Aorta (tissue), 5 donors: ENCODE measurements at places on chromosomes 3 and 15. TPM values are rescaled to one million over a fixed set of nuclear protein-coding genes. Genes with fewer than 3 reads are reported as not detected.
A peak's percentile ranks its signal among the peaks of the same experiment; 100 is the strongest.

GRCh38 chr3:124772081-124772831 lies 42.0 kb downstream of the UMPS start:
- DNase-seq: peak; percentile 58

- no peak for DNase-seq
Measured at GRCh38 chr15:100686021-100686724, 83.8 kb downstream of the ASB7 start.

The LRRC49 gene
- total RNA-seq: 15.2 TPM

DNA sequence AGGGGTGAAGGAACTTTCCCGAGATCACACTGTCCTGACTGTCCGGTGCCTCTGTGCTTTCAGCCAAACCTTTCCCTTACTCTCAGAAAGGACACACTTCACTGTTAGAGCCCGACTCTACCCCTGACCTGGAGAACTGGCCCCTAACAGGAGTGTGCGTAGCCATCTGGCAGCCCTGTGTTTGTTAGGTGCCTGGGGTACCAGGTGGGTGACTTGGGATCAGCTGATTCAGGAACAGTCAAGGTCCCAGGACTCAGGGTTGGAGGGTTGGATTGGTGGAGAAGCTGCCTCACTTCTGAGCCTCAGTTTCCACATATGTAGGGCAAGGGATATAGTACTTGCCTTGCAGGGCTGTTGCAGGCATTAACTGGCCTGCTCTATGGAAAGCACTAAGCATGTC lies 98.3 kb upstream of the SLC6A11 start:
- no peak for DNase-seq

DNA sequence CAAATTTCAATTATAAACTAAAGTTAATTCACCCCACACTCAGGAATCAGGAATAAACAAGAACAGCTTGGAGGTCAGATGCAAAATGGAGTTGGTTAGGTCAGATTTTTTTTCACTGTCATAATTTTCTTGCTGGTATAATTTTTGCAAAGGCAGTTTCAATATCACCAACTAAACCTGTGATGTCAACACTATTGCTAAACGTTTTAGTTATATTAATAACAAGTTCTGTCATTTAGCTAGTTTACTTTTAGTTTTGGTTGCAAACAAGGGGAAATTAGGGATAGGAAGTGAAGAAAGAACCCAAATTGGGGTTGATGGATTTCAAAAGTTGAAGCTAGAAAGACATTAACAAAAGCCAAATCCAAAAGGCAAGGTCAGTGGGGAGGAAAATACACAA lies 4.6 kb upstream of the CPB1 start:
- no peak for DNase-seq

DNA sequence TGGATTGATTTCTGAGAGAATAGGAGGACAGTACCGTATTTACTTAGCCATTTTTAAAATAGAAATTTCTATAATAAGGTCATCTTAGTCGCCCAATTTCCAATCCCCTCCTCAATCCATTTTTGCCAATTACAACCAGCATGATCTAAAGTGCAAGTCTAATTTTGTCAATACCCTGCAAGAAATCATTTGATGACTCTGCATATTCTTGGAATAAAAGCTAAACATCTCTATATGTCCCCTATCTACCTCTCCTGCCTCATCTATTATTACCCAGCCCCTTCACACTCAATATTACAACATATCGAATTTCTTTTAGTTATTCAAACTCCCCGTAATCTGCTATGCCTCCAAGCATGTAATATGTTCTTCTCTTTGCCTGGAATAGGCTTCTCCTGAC lies 41.9 kb upstream of the TEX55 start:
- no peak for DNase-seq

DNA sequence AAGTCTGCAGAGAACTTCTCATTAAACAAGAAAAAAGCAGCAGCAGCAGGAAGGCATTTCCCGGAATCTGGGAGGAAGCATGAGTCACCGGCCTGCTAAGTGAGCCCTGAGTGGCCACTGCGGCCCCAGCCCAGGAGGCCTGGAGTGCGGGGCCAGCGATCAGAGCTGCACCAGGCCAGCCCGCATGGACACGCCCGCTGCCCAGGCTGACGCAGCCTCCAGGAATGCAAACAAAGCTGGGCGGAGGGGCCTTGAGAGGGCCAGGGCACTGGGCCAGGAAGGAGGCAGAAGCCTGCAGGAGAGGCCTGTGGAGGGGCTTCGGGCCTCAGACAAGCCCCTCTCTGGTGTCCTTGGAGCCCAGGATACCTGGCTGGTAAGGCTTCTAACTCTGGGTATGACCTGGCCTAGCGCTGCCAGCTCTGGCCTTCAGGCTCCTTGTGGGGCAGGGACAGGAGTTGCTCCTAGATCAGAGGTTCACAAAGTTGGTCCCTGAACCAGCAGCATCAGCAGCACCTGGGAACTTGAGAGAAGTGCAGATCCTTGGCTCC lies 101.2 kb downstream of the SMAD6 start:
- DNase-seq: peak; percentile 95

- peak; percentile 70 for DNase-seq
Measured at GRCh38 chr3:71652781-71653413, 69.4 kb upstream of the FOXP1 start.

GRCh38 chr3:11582191-11582968 lies 61.3 kb downstream of the VGLL4 start:
- DNase-seq: peak; percentile 83

The P2RY1 gene
- 3.1 TPM for total RNA-seq

The ST8SIA2 gene
- total RNA-seq: not detected

GRCh38 chr3:46895204-46895660 lies 17.7 kb downstream of the PTH1R start:
- peak; percentile 94 for DNase-seq

DNA sequence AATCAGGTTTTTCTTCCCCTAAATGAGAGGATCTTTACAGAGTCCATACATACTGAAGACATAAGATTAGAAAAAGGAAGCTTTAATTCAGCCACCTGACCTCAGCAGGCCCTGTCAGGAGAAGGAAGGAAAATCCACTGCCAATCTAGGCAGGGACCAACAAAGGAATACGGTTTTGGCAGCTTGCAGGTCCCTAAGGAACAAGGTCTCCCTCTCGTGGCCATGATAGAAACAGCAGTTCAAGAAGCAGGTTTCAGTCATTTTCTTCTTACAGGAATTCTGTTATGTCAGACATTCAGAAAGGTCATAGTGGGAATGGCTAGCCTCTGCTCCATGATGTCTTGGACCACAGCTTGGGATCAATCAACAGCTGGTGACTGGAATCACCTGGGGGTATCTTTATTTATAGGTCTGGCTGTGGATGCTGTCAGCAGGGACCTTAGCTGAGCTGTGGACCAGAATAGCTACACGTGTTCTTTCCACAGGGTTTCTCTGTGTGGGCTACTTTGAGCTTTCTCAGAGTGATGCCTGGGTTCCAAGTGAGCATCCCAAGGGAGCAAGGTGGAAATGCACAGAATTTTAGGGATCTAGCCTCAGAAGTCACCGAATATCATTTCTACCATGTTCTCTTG lies 9.4 kb upstream of the CMSS1 start:
- no peak for DNase-seq

The GPR149 gene
- total RNA-seq: not detected

The FRMD5 gene
- total RNA-seq: 0.39 TPM

The MYH15 gene
- 0.15 TPM for total RNA-seq

- DNase-seq: no peak
Measured at GRCh38 chr3:160200353-160200752, 24.9 kb upstream of the C3orf80 start.

GRCh38 chr3:41434781-41435180 lies 235.5 kb downstream of the CTNNB1 start:
- DNase-seq: no peak

- peak; percentile 72 for DNase-seq
Measured at GRCh38 chr15:66706225-66706732, 4.2 kb downstream of the SMAD6 start.

GRCh38 chr3:129820587-129820986 lies 72.9 kb downstream of the TMCC1 start:
- DNase-seq: no peak
